ENCODE measurements at places on chromosomes 3 and 15.

DNA sequence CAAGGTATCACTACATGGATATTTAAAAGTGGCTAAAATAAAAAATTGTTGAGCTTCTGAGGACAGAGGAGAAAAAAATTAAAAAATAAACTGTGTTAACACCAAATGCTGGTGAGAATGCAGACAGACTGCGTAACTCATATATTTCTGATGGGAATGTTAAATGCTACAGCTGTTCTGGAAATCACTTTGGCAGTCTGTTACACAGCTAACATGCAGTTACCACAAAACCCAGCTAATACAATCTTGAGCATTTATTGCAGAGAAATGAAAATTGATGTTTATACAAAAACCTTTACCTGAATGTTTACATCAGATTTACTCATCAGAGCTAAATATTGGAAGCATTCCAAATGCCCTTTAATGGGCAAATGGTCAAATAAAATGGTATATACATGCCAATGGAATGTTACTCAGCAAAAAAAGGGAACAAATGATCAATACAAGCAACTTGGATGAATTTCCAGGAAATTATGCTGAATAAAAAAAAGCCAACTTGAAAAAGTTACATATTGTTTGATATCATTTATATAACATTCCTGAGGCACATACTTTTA lies 24.6 kb downstream of the MNS1 start:
- no peak for DNase-seq

- no peak for DNase-seq
Observed at GRCh38 chr15:98123297-98123696, 162.8 kb downstream of the ARRDC4 start.

GRCh38 chr15:90780916-90781315 lies 63.8 kb downstream of the BLM start:
- DNase-seq: no peak

GRCh38 chr3:100455841-100456550 lies 36.4 kb upstream of the TMEM45A start:
- DNase-seq: no peak

- DNase-seq: no peak
Observed at GRCh38 chr15:87680208-87680607, 576.3 kb downstream of the NTRK3 start.

DNA sequence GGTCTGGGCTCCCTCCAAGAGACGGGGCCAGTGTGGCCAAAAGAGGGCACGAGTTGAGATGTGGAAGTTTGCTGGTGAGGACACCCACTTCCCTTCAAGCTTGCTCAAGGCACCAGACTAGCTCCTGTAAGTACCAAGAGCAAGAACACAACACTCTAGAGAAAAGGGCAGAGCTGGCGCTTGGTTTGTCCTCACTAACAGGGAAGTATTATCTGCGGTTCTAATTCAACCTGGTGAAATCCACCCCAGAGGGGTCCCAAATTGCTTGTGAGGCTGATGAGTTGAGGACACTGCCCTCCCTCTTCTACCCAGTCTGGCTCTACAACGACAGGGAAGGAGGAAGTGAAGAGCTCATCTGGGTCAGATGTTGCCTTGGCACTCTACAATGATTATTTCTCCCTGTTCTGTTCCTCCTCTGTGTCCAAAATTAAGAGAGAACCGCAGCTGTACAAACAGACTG lies 16.9 kb upstream of the FSIP1 start:
- DNase-seq: no peak

- DNase-seq: no peak
Observed at GRCh38 chr15:95726891-95727290, 603.6 kb upstream of the NR2F2 start.

DNA sequence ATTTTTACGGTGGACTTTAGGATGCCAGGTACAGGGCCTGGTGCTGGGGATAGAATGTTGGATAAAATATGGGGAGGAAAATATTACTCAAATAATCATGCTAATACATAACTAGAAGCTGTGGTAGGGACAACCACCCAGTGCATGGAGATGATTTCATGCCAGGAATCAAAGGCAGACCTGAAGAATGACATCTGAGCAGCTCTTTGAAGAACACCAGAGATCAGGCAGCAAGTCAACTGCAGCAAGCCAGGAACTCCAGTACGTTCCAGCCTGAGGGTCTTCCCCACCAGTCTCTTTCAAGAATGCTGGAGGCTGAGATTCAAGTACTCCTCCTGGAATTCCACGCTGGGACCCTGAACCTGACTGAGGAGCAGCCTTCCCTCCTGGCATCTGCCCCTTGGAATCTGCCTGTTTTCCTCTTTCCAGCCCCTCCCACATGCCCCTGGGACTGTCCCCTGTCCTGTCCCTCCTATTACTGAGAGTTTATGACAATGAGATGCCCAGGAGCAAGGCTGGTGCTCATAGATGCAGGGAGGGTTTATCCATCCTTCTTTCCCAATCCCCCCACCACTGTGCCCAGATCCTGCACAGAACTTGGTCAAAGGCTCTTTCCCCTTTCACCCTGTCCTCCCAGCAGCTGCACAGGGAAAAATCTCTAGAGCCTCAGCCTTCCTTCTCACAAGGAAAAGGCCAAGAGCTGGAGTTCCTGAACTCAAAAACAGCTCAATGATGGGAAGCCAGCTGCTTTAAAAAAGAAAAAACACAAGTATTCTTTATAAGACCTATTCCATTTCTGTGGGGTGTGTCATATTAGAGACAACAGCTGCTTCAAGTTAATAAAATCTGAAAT lies 68.0 kb downstream of the PDZRN3 start:
- DNase-seq: no peak

- DNase-seq: no peak
Observed at GRCh38 chr3:149340310-149340933, 7.0 kb upstream of the TM4SF18 start.

DNA sequence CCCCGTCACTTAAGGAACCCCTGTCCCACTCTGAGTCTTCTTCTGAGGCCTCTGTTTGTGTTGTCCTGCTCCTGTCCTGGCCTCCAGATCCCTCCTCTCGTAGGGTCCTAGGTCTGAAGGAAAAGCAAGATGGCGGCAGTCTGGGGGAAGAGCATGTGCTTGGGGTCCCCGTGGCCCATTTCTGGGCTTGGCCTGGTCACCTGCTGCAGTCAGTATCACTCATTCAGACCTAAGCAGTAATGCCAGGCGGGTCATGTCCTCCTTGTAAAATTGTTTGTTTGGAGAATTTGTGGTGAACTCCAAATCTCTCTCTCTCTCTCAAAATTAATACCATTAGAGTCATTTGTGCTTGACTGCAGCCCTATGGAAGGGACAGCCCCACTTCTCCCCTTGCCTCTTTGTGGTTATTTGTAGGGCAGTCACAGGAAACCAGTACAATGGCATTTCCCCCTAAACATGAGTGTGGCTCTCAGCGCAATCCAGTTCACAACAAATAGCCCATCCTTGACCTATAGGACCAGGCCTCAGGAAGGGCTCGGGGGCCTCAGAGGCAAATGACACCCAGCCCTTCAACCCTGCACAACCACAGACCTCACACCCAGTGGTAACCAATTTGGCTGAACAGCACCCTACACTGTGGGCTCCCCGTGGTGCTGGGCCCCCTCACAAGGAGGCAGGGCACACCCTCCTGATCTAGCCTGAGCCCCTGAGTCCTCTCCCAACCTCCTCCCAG lies 173.5 kb downstream of the OR4M2 start:
- DNase-seq: no peak

GRCh38 chr3:113695786-113696645 lies at the start of gene USF3:
TSS of gene USF3 (minus strand) at chr3:113696642. CDS start at chr3:113674878, 21,764 bp downstream.
- peak; percentile 83 for DNase-seq

- DNase-seq: no peak
Observed at GRCh38 chr3:109330405-109330804, 6.9 kb downstream of the DPPA4 start.

DNA sequence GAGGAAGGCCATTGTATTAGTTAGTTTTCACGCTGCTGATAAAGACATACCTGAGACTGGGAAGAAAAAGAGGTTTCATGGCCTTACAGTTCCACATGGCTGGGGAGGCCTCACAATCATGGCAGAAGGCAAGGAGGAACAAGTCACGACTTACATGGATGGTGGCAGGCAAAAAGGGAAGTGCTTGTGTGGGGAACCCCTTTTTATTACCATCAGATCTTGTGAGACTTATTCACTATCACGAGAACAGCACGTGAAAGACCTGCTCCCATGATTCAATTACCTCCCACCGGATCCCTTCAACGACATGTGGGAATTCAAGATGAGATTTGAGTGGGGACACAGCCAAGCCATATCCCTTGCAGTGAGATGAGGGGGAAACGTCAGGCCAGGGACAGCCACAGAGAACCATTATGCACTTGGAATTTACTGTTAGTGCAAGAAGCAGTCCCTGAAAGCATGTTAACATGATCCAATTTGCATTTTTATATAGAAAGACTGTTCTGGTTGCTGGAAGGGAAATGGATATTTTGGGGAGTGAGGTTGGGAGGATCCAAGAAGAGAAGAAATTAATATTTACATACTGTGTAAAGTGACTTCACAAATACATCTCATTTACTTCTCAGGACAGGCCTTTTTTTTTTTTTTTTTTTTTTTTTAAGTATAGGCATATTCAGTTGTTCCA lies 87.1 kb downstream of the ARNT2 start:
- no peak for DNase-seq

DNA sequence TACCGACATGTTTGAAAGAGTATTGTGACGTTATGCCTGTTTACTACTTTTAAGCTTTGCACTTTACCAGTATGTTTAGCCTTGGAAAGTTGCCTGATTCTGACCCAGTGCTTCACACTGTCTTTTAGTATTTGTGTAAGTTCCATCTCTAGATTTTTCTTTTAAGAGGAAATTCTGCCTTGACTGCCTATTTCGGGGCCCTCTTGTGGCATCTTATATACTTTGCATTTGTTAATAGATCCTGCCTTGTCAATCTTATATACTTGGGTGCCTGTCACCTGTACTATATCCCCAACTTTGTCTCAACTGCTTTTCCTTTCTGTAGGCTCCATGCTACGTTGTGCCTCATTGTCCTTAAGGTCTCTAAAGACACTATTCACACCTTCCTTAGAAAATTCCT lies 244.6 kb downstream of the STXBP5L start:
- DNase-seq: no peak

DNA sequence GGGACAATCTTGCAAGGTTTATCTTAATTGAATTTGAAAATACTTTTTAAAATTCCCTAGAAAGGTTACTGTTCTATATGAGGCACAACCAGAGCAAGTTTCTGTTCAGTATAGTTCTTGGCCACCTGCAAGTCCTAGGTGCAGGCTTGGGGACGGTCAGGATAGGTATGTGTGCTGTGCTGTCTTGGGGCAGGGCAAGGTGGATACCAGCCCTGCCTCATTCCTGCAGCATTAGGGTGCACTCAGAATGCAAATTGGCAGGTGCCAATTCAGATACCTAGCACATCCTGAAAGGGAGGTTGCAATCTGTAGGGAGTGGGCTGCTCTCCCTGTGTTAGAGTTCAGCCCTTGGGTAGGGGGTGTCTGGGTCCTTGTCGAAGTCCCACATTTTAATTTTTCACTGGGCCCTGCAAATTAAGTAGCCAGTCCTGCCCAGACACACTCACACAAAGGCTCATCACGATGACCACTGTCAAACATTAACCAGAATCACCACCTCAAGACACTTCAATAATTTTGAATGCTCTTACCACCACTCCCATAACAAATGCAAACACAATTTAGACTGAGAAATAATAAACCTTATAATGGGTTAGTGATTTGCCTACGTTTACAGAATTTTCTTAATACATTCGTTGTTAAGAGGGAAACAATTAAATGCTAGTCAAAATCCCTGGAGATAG lies 838.0 kb upstream of the NR2F2 start:
- no peak for DNase-seq

DNA sequence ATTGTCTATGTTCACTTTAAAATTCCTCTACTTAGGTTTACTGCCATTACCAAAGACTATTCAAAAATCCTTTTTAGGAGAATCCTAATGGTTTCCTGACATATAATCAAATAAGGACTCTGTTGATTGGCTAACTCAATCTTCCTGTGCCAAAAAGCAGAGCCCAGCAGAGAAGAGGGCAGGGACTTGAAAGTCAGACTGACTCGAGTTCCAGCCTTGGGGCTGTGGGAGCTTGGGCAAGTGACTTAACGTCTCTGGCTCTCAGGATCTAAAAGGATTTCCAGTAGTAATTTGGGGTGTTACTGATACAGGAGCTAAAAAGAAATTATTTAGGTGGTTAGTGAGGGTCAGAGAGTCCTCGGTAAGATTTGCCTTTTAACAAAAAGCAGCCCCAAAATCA lies 10.9 kb downstream of the CCR5 start:
- DNase-seq: no peak

DNA sequence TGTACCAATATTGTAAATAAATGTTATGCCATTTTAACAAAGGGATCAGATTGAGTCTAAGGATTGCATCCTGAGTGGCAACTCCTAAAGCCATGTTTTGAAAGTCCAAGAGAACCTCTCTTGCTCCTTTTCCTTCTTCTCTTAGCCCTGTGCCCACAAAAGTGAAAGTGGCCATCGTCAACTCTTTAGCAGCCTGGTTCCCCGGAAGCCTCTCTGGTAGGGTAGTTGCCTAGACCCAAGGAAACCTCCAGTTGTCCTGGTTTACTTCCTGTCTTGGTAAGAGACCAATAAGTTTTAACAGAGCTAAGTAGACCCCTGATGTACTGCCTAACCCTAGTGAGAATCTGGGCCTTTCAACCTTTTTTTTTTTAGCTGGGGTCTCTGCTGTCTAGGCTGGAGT lies 10.2 kb upstream of the ITPKA start:
- DNase-seq: no peak

- no peak for DNase-seq
Observed at GRCh38 chr15:92653836-92654539, 1.6 kb downstream of the FAM174B start.

DNA sequence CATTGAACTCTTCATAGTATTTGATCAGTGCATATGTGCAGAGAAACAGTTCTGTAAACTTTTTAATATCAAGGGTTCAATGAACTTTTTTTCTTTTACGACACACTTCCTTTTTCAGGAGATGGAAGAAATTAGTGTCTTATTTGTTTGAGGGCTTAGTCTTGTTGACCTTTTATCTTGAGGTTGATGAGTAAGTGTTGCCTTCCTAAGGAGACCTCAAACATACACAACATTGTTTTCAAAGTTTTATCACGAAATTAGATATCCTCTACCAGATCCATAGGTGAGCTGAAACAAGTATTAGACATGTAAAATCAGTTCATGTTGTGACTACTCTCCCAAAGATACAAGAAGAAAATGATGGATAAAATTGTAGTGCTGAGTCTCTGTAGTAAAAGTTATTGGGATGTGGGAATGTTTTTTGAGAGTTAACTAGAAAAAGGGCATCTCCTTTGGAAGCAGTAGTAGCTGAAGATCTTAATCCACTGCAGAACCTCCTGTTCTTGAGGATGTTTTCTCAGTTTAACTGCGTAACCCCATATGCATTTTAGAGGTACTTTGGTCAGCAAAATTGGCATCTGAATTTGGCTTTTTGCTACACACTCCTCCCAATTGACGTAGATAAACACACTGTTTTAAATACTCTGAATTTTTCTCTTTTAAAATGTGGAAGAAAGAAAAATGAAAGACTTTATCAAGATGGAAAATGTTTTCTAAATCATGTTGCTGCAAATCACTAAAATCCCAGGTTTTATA lies 116.8 kb downstream of the GALK2 start:
- no peak for DNase-seq
